Endodermal cell (in vitro differentiated cells): ENCODE measurements at places on chromosomes 13 and 19.

GRCh38 chr19:35913589-35913988 is 5.5 kb upstream of the TYROBP start:
- no peak for DNase-seq

GRCh38 chr13:75656425-75656989 is 20.4 kb downstream of the LMO7 start:
- DNase-seq: no peak

DNA sequence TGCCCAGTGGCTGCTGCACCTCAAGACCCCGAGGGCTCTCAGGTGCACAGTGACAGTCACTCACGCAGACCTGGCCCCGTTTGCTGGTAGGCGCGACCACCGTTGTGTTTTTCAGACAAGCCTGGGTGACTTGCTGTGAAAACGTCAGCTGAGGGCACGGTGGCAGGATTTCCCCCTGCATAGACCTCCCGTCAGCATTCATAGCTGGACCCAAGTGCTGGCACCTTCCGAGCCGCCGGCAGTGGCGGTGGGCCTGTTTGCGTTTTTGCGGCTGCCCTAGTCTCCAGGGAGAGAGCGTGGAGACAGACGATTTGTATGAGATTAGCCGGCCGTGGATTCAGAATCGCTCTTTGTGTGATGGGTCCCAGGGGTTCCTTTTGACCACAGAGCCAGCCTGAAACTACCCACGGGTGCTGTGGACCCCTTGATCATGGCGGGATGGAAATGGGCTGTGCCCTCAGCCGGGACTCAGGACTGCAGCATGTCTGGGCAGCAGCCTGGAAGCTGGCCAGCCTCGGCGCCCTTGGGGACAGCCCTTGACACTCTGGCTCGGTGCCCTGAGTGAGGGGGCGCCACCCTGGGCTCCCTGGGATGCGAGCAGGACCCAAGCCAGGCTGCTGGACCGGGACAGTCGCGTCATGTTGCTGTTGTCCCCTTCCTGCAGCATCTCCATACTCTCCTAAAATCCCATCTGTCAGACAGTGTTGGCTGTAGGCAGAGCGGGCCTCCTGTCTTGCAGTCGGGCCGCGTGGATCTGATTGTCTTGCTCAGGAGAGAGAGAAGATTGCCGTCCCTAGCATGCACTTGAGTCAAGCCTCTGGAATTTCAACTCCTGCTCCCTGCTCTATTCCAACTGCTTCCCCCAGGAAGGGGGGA is 8.6 kb downstream of the KDM4B start:
- no peak for DNase-seq

DNA sequence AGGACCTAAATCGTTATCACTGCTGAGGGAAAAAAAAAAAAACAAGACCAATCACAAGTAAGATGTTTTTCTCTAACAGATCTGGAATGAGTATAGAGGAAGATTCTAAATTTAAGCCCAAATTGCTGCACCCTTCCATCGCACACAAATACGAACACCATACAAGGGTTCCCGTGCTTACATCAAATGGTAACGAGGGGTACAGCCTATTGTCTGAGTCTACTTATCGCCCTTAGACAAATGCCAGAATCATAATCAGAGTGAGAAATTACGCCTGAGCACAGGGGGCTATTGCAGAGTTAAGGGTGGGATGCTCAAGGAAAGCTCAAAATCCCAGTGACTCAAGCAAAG is 603 bp downstream of the ZC3H13 start:
- no peak for DNase-seq

- no peak for DNase-seq
These were observed 4.2 kb upstream of the PDX1 start for GRCh38 chr13:27915301-27916207.

DNA sequence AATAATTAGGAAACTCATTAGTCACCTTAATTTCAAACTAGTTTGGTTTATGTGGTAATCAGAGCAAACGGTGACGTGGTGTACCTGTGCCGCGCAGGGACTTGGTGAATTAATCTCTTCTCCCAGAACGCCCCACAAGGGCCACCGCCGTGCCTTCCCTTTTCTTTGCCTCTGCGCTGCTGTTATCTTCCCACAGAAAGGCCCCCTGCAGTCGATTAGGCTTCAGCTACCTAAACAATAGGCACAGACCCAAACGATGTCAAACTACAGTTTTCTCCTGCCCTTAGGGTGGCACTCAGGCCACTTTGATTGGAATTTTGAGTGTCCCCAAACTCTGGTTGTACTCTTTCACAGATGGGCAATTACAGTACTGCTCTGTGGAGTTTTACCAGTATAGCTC is 115.5 kb downstream of the GGACT start:
- peak; percentile 79 for DNase-seq
